ENCODE measurements at places on chromosomes 11 and 22.

GRCh38 chr11:36890841-36891240, 292.8 kb upstream of the RAG2 start:
- DNase-seq = no peak

DNA sequence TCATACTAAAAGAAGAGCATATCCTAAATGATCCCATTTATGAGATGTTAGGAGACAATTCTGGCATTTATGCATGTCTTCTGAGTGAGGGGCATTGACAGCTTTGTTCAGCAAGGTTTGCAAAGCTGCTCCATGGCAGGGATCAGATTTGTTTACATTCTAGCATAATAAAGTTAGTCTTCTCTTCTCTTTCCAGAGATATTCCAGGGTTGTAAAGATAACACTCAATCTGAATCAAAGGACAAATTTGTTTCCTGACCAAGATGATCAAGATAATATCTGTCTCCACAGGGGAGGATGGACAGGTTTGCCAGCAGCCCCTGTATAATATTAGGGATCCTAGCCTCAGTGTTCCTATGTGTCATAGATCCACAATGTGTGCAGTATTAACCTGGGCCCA, 77.5 kb upstream of the ZC3H12C start:
- DNase-seq = no peak

DNA sequence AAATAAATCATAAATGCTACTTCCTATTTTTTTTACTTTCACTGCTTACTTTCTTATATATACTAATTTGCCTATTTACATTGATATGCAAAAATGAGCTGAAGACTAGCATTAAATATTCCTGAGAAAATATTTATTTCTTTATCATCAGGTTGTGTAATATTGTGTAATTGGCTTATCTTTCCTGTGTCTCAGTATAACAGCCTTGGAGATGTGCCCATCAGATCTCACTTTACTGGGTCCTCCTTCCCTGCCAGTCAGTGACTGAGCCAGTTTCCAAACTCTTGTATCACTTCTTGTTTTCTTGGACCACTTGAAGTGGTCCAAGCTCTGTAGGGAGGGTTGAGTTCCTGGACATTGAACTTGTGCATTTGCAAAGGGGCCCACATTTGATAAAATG, 900.0 kb downstream of the LUZP2 start:
- no peak for DNase-seq

GRCh38 chr22:19669570-19669969, 44.7 kb upstream of the SEPTIN5 start:
- no peak for DNase-seq

- DNase-seq = peak; percentile 89
These were observed 4.4 kb downstream of the BCL9L start for GRCh38 chr11:118921121-118921928.

GRCh38 chr11:63775191-63775590, 6.6 kb upstream of the ZFTA start:
- no peak for DNase-seq

Measured in A549 (cell line).